ENCODE measurements at places on chromosomes 5 and 9.

DNA sequence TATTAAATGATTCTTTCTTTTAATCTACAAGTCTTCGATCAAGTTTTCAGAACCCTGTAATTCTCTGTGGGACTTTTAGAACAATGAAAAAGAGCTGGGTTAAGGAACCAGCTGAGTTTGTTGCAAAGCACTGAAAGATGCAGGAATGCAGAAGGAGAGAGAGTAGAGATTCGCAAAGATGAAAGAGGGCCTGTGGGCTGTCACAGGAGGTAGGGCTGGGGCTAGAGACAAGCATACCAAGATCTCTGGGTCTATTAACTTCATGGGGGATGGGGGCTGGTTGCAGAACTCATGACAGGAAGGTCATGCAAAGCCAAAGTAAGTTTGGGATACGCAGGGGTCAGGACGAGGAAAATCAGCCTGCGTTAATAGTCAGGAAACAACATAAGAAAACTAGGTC is 81.8 kb downstream of the LURAP1L start:
- no peak for DNase-seq

GRCh38 chr9:952546-952945 is 23.9 kb upstream of the DMRT3 start:
- DNase-seq, result no peak

GRCh38 chr5:112161392-112161748 is 257.7 kb downstream of the EPB41L4A start:
- no peak for DNase-seq

GRCh38 chr9:1532171-1532570 is 482.0 kb downstream of the DMRT2 start:
- DNase-seq, result no peak

- no peak for DNase-seq
Observed at GRCh38 chr9:68802525-68803015, 97.5 kb downstream of the PIP5K1B start.

- no peak for DNase-seq
Observed at GRCh38 chr9:80946496-80947170, 742.7 kb downstream of the TLE1 start.

DNA sequence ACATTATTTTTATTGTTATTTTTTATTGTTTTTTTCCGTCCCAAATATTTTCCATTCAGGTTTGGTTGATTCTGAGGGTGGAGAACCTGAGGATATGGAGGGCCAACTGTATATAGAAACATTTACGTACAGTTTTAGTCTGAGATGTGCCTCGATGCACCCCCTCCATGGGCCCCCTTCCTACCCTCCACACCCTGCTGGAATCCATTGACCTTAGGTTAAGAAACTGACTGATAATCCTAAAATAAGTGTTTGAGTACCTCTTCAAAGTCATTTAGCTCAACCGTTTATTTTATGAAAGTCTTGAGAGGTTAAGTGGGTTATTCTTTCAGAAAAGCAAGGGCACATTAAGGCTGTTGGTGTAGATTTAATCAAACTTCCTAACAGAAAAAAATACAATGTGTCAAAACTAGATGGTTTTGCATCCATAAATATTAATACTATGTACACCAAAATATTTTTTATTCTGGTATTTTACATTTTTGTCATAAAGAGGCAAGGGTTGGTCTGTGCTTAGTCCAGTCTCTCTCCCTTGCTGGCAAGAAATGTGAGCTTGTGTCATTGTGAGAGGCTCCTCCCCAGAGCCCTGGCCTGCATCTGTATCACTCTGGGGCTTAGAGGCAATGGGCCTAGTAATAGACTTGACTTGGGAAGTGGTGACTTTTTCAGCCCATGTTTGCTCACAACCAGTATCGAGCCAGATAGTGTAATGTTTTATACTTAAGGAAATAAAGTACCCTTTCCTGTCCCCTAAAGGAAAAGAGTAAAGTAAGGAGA is 15.7 kb downstream of the MTRR start:
- DNase-seq, result no peak

DNA sequence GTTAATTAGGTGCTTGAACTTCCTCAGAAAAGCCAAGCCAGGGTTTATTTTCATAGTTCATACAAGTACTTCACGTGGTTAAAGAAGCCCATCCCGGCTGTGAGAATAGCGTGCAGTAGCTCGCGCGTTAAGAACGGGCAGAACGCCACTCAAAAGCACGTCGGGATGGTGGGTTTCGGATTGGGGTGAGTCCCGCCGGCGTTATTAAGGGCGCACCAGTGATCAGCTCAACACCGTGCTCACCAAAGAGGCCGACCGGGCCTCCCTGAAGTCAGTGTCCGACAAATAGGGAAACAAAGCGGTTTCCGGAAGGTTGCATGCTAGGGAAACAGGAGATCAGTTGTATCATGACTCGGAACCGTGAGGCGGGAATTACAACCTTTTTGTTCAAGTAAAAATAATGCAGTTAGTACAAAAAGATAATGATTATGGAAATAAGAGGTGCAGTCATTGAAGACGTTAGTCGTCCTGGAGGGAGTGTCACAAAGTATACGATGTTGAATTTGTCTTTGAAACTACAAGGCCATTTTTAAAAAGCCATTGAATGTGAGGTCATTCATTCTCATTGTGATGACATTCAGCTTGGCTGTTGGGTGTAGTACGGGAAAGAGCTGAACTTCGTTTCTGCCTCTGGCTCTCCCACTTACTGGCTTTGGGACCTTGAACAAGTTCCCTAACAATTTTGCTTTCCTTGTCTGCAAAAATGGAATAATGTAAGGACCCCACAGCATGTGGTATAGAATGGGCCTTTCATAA is 992 bp downstream of the SETD9 start:
- peak; percentile 24 for DNase-seq

DNA sequence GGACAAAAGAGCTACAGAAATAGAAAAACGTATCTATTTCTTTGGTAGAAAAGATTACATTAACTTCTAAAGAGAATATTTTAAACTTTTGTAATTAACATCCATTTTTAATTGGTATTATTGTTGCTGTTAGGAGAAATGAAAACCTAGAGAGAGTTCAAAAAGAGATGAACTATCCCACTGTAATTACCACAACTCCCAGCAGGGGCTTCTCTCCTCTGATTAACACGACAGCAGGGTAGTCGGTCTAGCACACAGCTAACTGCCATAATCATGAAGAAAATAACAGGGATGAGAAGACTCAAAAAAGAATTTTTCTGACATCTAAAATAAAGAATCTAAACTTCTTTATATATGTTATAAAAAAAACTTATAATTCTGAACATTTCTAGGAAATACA is 86.2 kb upstream of the CDH9 start:
- DNase-seq, result no peak

DNA sequence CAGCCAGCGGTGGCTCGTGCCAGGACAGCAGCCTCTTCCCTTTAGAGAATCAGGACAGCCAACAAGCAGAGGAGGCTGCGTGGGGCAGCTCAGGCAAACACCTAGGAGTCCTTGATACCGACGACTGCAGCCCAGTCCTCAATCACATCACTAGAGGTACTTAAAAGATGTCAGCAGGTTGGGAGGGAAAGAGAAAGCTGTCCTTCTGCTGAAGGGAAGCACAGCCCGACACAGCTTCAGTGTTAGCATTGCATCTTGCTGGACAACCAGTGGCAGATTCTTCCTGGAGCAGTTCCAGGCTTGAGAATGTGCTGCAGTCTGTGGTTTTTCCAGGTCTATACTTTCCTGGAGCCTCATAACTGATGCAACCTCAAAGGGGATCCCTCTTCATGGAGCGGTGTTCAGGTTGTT is 230.5 kb downstream of the SYK start:
- DNase-seq, result no peak

DNA sequence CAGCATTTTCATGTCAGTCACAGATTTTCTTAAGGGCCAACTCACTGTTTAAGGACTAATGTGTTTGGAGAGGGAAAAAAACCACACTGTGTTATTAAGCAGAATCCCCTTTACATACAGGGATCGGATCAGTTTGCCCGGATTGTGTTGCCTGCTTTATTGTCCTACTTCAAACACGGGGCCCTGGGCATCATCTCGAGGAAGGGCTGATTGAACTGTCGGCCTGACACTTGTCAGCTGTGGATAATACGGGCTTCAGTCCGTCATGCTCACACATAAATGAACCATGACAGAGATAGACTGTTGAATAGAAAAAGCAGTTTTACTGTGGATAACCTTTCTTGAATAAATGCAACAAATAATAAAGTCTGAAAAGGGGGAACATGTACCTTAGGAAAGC is 325.0 kb downstream of the ZSWIM6 start:
- no peak for DNase-seq

- no peak for DNase-seq
Observed at GRCh38 chr9:72577212-72577753, 55.9 kb downstream of the TMC1 start.

GRCh38 chr9:70165006-70165602 is 93.7 kb upstream of the SMC5 start:
- DNase-seq, result no peak

DNA sequence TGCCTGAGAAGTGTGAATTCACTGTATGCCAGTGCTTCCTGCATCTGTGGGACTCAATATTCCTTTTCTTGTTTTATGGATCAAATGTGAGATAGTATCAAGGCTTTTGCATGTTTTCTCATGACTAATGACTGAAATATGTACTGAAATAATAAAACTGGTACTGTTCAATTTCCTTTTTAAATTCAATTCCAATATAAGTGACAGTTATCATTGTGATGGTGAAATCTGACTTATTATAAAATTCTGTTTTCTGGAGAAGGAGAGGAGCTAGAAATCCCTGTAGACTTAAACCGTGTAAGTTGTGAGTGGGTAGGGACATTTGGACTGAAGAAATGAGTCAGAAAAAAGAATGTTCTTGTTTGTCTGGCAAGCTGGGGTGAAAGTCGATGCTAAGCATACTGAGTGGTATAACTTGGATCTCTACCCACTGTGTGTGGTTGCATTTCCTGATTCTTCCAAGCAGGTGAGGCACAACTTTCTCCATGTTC is 245.2 kb downstream of the EFNA5 start:
- DNase-seq, result no peak

GRCh38 chr5:169964246-169964645 is 16.0 kb downstream of the INSYN2B start:
- no peak for DNase-seq

DNA sequence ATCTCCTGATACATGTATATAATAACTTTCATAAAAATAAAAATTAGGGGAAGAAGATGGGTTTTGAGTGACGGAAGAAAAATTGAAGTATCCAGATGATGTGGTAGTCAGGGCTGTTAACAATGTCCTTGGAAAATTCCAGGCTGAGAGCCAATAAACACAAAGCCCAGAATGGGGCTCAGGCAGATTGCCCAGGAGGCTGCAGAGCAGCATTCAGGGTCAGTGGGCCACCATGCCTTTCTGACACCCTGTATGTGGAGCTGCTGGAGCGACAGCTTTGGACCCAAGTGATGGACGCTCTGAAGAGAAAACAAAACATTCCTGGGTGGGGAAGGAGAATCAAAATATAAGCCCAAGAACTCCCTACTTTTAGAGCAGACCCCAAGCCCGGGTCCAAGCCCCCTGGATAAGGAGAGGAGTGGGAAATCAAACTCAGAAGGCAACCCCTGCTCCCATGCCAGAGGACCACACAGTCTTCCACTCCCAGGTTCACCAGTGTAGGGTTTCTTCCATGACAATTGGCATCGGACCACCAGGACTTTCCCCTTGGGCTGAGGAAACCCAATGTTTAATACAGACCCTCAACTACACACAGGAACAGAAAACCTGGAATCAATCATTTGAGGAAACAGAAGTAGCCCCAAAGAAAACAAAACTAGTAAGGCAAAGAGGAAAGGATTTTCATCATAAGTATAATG is 45.7 kb upstream of the SPATA31C2 start:
- no peak for DNase-seq

DNA sequence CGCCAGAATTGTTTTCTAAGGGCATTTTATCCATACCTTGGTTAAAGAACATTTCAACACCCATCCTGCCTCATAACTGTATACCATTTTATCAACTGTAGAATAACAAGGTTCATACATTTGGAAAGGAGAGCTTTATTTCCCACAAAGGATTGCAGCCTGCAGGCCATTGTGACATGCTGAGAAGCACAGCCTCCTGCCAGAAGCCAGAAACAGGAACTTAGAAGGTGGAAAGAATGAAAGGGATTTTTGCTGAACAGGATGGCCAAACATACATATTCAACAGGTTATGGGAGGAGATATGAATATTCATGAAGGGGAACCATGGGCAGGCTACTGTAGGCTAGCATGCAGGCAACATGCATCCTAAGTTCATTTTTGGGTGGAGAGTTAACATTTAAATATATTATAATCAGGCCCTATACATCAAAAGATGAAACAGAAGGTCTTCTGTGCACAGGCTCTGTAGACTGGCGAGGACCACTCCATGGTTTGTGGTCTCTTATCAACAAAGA is 59.9 kb upstream of the DIRAS2 start:
- no peak for DNase-seq

DNA sequence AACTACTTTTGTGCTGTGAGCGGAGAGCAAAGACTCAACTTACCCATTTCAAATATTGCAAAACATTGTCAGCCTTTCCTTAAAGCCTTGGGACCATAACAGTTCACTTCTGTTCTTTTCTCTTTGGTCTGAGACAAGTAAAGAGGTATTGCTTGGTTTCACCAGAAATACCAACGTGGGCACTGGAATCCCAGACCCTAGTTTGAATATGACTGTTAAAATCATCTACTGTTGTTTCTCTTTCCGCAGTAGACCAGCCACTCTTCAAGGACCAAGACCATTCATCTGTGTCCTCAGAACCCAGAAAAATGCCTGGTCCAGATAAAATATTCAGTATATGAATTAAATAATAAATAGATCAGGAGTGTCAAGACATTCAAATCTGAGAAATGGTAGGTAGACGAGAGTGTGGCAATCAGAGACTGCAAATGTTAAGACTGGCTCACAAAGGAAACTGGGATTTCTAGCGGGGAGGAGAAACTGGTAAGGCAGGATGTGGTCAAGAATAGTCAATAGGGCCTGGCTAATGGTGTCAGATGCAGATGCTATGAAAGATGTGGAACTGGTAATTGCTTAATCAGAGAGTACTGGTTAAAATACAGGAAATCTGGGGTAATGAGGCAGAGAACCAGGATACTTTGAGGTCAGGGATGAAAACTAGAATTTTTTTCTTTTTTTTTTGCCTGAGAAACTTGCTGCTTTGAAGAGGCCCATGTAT is 82.1 kb upstream of the IL33 start:
- DNase-seq, result no peak

Data from CD8-positive, alpha-beta T cell (primary cell).